ENCODE measurements at places on chromosomes 3 and 15. TPM values are rescaled to one million over a fixed set of nuclear protein-coding genes. Genes with fewer than 3 reads are reported as not detected.

The PLSCR5 gene
- total RNA-seq, result 0.60 TPM

The ABCC5 gene
- 27.1 TPM for total RNA-seq

DNA sequence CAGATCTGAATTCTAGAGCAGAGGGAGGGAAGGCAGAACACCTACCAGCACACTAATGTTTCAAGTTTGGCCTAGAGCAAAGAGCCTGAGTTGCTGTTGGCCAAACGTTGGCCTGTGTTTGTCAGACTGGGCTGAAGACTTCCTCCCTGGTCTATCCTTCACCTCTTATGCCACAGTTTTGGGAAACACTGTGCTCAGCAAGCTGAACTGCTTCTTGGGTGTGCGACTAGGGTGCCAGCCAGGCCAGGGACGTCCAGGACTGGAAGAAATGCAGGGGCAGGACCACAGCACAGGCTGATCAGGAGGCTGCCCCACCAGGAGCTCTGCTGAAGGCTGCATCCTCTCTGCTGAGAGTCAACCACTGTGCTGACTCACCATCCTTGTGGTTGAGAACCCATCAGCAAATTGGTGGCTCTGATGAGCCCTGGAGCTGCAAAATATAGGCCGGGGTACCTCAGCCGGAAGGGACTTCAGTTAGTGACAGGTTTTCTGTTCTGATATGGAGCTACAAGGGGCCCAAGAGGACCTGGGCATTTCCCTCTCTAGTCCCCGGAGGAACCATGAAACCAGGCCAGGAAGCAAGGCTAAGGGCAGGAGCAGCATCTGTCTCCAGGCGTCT is 131.6 kb upstream of the RASGRP1 start:
- H3K27me3 ChIP-seq, result no peaks in the 10 kb centered on the region
- no peak overlapping the region for H3K4me3 ChIP-seq
- no peak overlapping the region for H3K27ac ChIP-seq

GRCh38 chr15:26867200-26868007 is 542 bp downstream of the GABRA5 start:
- no peaks in the 10 kb centered on the region for H3K36me3 ChIP-seq
- peak overlapping the region; percentile 23 for H3K4me3 ChIP-seq
- no peak overlapping the region for H3K27ac ChIP-seq
- peaks cover 56% of the 10 kb centered on the region for H3K27me3 ChIP-seq
- no peak for DNase-seq

The SMCO1 gene
- total RNA-seq, result not detected

GRCh38 chr3:127816783-127817405 is 5.4 kb downstream of the MGLL start:
- H3K36me3 ChIP-seq, result no peaks in the 10 kb centered on the region
- no peaks in the 10 kb centered on the region for H3K27me3 ChIP-seq
- DNase-seq, result no peak

The JAGN1 gene
- total RNA-seq, result 61.4 TPM

DNA sequence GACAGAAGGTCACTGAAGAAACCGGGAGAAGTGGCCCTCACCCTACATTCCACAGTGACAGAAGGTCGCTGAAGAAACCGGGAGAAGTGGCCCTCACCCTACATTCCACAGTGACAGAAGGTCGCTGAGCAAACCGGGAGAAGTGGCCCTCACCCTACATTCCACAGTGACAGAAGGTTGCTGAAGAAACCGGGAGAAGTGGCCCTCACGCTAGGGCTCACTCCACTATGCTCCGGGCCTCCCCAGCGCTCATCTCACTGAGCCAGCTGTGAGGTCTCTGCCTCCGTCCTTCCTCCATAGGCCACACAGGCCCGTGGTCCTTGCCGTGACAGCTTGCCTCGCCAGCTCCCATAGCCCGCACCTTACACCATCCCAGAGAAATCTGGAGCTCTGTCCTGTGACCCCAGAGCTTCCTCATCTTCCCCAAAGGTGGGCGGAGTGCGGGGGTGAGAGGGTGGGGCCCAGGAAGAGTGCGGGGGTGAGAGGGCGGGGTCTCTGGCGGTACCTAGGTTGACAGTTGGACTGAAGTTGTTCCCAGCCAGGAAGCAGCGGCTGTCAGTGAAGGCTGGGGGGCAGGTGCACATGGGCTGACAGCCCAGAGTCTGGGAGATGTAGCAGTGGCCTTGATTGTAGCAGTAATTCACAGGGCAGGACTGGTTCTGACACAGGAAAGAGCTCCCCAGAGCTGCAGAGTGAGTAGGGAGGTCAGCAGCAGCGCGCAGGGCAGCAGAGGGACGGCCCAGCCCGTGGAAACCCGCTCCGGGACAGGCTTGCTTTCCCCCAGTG is 32.0 kb downstream of the MUC20 start:
- H3K4me3 ChIP-seq, result no peak overlapping the region
- H3K4me1 ChIP-seq, result no peaks in the 10 kb centered on the region
- H3K27me3 ChIP-seq, result no peaks in the 10 kb centered on the region
- H3K36me3 ChIP-seq, result no peaks in the 10 kb centered on the region
- no peak for DNase-seq

The RBP2 gene
- total RNA-seq, result 295 TPM
